ENCODE measurements at places on chromosomes 13 and 19.
A peak's percentile ranks its signal among the peaks of the same experiment; 100 is the strongest.

DNA sequence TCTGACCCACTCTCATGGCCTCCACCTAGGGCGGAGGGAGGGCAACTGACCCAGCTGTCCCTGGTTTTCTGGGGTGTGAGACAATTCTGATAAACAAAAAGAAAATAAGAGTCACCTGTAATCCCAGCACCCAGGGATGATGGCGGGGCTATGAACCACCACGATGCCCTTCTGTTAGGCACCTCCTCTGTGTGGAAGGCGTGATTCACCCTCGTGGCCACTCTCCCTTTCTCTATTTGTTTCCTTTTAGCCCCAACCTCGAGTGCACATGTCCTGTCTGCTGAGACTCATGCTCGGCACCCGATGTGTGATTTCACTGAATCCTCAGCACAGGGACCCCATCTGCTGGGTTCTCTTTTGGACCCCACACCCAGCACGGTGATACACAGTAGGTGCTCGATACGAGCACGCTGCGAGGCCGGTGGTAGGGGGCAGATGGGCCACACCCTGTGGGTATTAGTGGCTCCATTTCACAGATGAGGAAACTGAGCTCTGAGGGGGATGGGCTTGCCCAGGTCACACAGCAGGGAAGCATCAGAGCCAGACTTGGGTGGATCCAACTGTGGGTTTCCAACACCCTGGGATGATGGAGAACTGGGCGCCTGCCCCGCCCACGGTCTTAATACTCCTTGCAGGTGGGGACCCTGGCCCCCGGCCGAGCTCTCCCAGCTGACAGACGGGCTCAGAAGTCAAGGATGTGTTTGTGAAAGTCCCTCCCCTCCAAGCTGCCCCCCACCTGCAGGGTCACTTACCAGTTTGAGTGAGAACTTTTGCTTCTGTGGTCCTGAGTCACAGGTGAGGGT is 24.9 kb downstream of the VRK3 start:
- no peak for DNase-seq

DNA sequence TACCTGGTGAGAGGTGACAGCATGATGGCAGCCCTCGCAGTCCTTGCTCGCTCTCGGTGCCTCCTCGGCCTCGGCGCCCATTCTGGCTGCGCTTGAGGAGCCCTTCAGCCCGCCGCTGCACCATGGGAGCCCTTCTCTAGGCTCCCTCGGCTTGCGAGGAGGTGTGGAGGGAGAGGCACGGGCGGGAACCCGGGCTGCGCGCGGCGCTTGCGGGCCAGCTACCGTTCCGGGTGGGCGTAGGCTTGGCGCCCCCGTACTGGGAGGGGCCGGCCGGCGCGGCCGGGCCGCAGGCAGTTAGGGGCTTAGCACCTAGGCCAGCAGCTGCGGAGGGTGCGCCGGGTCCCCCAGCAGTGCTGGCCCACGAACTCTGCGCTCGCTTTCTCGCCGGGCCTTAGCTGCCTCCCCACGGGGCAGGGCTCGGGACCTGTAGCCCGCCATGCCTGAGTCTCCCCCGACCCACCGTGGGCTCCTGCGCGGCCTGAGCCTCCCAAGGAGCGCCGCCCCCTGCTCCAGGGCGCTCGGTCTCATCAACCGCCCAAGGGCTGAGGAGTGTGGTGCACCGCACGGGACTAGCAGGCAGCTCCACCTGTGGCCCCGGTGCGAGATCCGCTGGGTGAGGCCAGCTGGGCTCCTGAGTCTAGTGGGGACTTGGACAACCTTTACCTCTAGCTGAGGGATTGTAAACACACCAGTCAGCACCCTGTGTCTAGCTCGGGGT is 1624.3 kb downstream of the SLITRK1 start:
- DNase-seq: no peak

GRCh38 chr13:34944751-34945150 is 2.7 kb downstream of the NBEA start:
- DNase-seq: no peak

- no peak for DNase-seq
These were observed 61.6 kb upstream of the MED4 start for GRCh38 chr13:48156466-48156865.

GRCh38 chr13:73922493-73923393 is 211.5 kb downstream of the KLF12 start:
- DNase-seq: peak; percentile 36

- no peak for DNase-seq
These were observed 24.3 kb upstream of the LAMP1 start for GRCh38 chr13:113272701-113273181.

DNA sequence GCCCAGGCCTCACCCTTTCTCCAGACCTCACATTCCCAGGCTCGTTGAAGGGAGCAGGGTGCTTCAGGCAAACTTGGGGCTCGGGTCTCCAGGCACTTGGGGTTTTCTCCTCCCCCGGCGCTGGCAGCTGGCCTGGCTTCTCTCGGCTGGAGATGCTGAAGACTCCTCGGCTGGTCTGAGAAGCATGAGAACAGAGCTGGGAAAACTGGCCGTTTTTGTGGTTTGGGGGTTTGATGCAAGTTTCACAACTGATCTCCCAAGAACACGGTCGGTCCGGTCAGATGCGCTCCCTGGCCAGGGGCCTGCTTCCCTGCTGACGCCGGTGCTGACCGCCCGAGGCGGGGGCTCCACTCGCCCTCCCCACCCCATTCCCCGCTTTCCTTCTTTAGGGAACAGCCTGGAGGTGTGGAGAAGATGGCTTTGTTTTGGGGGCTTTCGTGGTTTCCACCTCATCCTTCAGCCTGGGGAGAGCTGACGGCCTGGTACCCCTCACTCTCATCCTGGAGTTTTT is 35.3 kb downstream of the CEBPA start:
- DNase-seq: no peak

DNA sequence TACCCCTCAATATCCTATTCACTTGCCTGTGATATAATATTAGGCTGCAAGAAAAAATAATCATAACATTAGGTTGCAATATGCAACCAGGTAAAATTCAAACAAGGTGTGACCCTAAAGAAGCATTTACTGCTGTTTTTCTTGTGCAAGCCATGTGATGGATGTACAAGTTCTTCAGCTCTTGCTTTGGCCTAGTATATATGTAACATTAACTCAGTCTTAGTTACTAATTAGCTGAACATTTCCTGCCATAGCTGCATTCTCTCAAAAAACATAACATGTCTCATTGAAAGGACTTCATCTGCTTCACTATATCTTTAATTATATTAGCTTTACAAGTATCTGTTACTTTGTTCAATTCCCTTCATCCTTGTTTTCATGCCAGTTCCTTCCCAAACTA is 406.8 kb upstream of the HTR2A start:
- DNase-seq: no peak

DNA sequence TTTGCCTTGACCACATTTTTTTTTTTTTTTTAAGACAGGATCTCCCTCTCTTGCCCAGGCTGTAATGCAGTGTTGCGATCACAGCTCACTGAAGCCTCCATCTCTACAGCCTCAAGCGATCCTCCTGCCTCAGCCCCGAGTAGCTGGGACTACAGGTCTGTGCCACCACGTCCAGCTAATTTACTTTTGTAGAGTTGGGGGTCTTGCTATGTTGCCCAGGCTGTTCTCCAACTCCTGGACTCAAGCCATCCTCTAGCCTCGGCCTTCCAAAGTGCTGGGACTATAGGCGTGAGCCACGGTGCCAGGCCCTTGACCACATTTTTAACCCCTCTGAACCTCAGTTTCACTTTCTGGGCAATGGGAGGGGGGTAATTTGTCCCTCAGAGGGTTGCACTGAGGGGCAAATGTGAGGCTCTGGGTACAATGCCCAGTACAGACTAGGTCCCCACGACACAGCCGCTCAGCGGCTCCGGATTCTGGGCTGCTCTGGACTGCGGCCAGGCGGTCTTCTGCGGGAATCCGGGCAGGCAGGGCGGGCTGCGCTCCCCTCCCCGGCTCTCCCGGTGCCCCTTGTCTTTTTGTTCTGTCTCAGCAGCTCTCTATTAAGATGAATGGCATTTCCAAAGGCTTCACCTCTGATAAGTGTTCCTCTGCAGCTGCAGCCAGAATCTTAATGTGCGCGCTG is 3.8 kb upstream of the ALOX5AP start:
- DNase-seq: no peak

GRCh38 chr13:112014857-112015256 is 52.1 kb upstream of the SOX1 start:
- DNase-seq: no peak

GRCh38 chr19:17248011-17248776 is 2.5 kb upstream of the NR2F6 start:
- no peak for DNase-seq

DNA sequence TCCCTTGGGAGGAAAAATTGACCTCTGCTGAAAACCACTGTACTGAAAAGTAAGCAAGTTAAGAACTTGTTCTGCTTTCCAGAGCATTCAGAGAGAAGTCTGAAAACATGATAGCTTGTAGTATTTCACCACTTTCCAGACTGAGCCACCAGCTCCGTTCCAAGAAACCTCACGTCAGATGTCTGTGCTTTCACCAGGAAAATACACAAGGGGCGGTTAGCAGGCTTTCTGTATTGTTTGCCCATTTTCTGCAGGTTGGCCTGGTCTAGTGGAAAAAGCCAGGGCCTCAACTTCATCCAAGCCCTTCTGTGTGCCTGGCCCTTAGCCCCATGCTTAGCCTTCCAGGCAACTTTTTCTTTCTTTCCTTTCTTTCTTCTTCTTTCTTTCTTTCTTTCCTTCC is 36.4 kb downstream of the RXFP2 start:
- DNase-seq: no peak

DNA sequence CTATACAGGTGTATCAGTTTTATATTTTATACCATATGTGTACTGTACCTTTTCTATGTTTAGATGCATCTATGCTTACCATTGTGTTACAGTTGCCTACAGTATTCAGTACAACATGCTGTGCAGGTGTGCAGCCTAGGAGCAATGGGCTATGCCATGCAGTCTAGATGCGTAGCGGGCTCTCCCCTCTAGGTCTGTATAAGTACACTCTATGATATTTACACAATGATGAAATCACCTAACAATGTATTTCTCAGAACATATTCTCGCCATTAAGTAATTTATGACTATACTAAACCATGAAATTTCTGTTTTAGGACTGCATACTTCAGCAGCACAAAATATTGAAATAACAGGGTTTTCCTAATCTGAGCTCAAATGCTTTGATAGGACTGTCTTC is 179.6 kb downstream of the RFC3 start:
- DNase-seq: no peak

GRCh38 chr13:27960362-27961226 is 8.5 kb downstream of the CDX2 start:
- peak; percentile 27 for DNase-seq

DNA sequence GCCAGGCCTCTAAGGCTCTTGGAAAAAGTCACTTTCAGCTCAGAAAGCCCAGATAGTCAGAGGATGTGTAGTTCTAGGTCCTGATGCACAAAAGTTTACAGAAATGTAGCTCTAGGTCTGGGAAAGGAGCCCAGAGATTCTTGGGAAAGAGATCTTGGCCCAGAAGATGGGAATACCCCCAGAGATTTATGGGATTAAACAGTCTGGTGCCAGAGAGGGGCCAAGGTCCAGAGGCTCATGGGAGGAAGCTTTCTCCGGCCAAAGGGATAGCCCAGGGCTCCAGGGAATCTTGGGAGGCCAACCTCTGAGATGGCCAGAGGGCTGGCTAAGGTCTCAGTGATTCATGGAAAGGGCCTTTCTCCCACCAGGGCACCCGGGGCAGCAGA is 15.2 kb downstream of the BCAT2 start:
- no peak for DNase-seq

- no peak for DNase-seq
These were observed 41.5 kb downstream of the NOTCH3 start for GRCh38 chr19:15159251-15159650.

- DNase-seq: no peak
These were observed 8.2 kb downstream of the TPT1 start for GRCh38 chr13:45332831-45333219.

GRCh38 chr13:110518571-110518970 is 43.0 kb downstream of the RAB20 start:
- DNase-seq: no peak

- DNase-seq: no peak
These were observed 33.2 kb upstream of the NDFIP2 start for GRCh38 chr13:79447741-79448140.

GRCh38 chr13:102369302-102369701 is 32.5 kb downstream of the FGF14 start:
- no peak for DNase-seq

GRCh38 chr19:20925481-20925880 is 2.4 kb downstream of the ZNF85 start:
- DNase-seq: no peak

DNA sequence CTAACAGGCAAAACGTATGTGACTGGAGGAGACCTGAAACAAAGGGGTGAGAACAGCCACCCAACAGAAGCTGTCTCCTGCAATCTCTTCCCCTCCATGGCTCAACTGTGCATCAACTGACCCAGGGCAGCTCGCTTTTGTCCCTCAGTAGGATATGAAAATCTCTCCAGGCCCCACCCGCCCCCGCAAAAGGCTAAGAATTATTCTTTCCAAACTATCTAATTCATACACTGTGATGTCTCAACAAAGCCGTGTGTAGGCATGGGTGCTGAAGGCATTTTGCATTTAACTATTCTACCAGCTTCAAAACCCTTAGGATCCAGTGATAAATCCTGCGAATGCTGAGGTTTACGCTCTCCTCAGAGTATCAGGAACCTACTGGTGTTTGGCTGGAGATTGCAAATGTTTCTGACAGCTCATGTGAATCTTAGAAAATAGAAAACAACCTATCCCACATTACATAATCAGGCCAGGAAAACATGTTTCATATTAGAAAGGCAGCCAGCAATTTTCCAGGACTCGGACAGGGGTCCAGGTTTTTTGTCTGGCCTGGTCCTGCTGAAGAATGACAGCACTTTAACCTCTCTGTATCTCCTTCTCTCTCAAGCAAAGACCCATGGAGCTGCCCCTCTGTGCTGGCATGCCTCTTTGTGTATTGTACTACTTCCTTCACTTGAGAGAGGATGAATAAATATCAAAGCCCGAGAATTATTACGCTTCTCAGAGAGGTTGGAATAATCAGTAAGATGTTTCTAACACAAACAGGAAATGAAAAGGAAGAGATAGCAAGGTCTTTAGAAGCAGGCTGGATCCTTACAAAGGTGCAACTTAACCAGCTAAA is 17.3 kb downstream of the DHRS12 start:
- no peak for DNase-seq

DNA sequence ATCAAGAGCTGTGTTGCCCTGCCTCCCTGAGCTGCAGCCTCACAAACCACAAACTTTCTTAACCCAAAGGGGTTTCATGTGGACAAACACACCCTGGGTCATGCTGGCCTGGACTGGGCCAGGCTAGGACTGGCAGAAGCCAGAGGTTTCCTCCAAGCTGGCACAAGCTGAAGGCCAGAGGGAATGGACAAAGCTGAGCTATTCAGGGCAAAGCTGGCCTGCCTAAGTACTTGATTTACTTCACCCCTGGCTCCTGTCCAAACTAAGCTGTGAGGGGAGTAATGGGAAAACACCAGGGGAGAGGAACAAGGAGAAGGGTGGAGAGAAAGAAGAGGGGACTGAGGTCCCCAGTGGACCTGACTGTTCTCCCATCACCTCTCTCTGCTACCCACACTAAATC is 6.2 kb downstream of the CPAMD8 start:
- DNase-seq: no peak

- no peak for DNase-seq
These were observed 124.3 kb downstream of the PTPRS start for GRCh38 chr19:5216141-5216847.

- DNase-seq: no peak
These were observed 40.8 kb downstream of the SLC7A9 start for GRCh38 chr19:32828643-32829344.

All from EL (cell line).